ENCODE measurements at places on chromosomes 1 and 21.
A peak's percentile ranks its signal among the peaks of the same experiment; 100 is the strongest.

GRCh38 chr21:41966872-41967621 is 13.2 kb upstream of the C2CD2 start:
- no peak for DNase-seq

- DNase-seq, result no peak
Measured at GRCh38 chr1:213690341-213690917, 297.3 kb upstream of the PROX1 start.

DNA sequence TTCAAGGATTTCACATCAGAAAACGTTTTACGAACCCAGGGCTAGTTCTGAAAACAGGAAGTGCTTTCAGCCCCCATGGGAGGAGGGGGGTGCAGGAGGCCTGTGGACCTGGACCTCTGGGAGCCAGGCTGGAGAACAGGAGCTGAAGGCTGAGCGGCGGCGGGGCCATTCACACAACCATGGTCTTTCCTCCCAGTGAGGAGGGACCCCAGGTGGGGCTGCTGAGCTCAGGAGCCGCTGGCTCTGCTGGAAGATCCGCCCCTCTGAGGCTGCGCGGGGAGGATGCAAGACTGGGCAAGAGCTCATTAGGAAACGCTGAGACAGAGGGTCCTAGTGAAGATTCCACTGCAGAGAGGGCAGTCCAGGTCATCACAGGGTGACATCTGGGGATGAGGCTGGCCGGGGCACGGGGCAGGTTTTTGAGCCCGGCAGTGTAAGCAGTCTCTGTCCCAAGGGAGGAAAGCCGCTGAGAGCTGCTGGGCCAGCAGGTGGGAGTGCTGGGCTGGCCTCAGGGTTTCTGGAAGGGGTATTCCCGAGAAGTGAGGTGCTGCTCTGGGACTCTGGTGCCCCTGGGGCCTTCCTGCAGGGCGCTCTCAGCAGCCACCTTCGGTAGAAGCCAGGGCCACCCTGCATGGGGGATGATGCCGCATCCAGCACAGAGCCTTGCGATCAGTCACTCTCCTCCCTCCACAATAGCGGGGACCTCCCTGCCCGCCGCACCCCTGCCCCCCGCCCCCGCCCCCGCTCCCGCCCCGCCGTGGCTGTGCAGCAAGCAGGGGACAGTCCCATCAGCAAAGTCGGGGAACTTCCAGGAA is 7.5 kb downstream of the MX2 start:
- no peak for DNase-seq

DNA sequence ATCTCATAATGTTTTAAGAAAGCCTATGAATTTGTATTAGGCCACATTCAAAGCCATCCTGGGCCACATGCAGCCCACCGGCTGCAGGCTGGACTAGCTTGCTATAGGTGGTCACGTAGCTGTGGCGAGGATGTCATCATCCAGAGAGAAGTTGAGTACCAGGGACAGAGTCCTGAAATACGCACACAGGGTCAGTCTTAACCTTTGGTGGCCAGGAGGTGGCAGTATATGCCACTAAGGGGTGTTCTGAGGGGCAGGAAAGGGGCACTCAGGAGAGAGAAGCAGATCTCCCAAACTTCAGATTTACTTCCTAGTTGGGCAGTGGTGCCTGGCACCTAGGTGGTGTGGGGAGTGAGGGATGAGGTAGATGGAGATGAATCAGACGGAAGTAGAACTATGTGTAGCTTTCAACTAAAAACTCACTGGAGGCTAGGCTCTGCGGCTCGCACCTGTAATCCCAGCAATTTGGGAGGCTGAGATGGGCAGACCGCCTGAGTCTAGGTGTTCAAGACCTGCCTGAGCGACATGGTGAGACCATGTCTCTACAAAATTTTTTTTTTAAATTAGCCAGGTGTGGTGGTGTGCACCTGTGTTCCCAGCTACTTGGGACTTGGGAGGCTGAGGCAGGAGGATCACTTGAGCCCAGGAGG is 16.3 kb upstream of the CDK18 start:
- peak; percentile 86 for DNase-seq

DNA sequence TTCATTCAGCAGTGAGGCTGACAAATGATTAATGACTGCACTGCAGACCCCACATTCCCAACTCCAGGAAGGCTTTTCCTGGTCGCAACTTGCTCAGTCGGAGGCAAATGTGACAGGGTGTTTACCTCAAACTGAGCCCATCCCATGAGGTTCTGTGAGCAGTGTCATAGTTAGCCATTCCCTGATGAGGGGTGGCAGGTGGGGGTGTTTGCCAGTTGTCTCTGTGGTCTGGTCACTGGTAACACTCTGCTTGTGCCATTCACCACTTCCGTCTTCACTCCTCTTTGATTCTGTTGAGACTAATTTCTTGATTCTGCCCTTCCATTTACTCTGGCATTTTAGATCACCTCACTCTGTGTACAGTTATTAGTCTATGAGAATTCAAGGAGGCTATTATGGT is 73.5 kb downstream of the NOS1AP start:
- no peak for DNase-seq

GRCh38 chr1:15867288-15867687 is 19.8 kb downstream of the SPEN start:
- no peak for DNase-seq

DNA sequence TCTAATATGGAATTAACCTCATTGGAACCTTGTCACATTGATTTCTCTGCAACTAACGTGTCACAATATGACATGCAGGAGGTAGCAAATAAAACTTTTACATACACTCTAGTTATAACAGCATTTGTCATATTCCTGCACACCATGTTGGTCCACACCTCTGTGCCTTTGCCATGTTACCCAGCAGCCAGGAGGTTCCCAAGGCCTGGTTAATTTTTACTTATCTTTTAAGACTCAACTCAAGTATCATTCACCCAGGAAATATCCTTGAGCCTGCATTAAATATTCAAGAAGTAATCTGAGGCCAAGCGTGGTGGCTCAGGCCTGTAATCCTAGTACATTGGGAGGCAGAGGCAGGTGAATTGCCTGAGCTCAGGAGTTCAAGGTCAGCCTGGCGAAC is 447.2 kb upstream of the NR5A2 start:
- DNase-seq, result no peak

GRCh38 chr1:200258447-200259375 is 151.1 kb downstream of the ZNF281 start:
- DNase-seq, result peak; percentile 70

DNA sequence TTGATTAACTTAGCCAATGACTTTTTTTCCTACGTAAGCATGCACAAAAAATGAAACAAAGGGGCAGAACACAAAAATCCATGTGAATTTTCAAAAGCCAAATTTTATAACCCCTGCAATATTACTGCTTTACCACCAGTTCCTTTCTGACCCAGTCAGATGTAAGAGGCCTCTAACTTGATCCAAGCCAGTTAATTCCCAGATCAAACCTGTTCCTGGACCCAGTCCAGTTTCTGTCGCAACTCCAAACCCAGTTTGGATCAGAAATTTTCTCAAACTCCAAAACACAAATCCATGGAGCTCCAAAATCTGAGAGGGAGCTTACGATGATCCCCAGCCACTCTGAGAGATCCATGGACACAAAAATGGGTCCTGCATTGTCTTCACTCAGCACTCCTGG is 7.8 kb upstream of the ZYG11A start:
- DNase-seq, result no peak

DNA sequence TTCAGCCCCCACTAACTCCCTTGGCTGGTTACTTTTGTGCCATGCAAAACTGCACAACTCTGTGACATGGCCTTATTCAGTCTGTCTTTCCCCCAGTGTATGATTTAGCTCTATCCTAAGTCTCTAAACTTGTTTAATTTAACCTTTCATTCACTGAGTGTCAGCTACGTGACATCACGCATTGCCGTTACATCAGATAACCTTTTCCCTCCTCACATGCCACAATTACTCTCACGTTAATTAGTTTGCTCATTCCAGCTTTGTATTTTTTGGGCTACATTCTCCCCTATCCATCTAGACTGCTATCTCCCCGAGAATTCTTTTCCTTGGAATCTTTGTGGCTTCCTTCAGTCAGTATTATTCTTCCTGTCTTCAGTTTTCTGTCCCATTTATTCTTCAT is 29.4 kb upstream of the TMCO2 start:
- DNase-seq, result no peak

- no peak for DNase-seq
Measured at GRCh38 chr1:110059133-110059863, 11.2 kb downstream of the ALX3 start.

DNA sequence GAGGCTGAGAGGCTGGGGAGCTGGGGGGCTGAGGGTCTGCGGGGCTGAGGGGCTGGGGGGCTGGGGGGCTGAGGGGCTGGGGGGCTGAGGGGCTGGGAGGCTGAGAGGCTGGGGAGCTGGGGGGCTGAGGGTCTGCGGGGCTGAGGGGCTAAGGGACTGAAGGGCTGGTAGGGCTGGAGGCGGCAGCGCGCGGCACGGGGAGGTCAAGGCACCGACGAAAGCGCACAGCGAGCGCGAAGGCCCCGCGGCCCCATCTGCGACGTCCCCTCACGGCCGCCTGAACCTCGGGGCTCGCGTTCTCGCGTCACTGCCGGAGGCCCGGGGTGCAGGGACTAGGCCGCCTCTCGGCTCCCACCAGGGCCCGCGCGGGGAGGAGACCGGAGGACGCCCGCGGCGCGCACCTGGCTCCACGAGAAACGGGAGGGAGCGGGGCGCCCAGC is 356 bp downstream of the INTS11 start:
- no peak for DNase-seq

GRCh38 chr1:17636612-17637011 is 97.1 kb downstream of the ARHGEF10L start:
- no peak for DNase-seq

- no peak for DNase-seq
Measured at GRCh38 chr1:179077396-179077795, 4.5 kb upstream of the TOR3A start.

GRCh38 chr1:46802901-46803574 is 4.2 kb downstream of the CYP4B1 start:
- no peak for DNase-seq

DNA sequence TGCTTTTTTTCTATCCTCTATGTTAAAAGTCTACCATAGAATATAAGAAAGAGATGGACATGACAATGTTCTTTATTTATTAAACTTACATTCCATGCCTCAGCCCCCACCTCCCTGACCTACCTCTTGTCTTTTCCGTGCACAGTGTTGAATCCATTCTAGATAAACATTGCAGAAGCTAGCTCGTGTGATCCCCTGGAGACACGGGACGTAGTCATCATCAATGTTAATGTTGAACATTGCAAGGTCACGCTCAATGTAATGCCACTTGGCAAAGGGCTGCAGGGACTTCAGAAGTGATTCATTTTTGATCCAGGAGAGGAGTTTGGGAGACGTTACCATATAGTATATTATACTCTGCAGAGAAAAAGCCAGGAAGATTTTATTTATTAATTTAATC is 66.4 kb downstream of the NTPCR start:
- DNase-seq, result no peak

DNA sequence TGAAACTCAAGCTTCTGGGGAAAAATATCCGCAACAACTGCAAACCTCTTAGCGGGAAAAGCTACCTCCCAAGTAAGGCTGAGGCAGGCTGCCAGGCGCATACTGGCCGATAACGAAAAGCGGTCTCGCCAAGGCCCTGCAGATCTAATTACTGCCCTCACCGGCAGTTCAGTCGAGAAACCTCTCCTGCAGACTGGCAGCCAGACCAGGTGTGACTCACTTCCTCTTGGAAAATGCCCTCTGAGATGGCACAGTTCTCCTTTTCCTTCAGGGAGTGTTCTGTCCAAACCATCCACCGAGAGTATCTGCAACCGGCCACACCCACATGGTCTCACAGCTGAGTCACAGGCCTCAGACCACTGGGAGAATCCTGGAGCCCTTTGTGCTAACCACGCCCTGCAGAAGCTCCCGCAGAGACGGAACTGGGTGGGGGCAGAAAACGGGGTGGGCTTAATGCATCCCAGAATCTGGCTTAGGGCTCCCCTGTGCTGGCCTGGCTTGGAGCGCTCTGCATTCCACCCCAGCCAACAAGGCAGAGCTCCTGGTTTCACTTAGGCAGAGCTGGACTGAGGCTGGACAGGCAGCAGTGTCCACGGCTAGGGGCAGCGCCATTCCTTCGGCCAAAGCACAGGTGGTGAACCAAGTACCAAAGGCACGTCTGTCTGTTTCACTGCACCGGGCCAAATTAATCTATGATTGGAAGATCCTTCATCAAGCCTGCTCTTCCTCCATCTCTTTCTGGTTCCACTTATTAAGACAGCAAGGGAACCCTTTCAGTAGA is 1.2 kb downstream of the S100A10 start:
- DNase-seq, result peak; percentile 55

- DNase-seq, result no peak
Measured at GRCh38 chr1:22784317-22784716, 73.7 kb downstream of the EPHB2 start.

DNA sequence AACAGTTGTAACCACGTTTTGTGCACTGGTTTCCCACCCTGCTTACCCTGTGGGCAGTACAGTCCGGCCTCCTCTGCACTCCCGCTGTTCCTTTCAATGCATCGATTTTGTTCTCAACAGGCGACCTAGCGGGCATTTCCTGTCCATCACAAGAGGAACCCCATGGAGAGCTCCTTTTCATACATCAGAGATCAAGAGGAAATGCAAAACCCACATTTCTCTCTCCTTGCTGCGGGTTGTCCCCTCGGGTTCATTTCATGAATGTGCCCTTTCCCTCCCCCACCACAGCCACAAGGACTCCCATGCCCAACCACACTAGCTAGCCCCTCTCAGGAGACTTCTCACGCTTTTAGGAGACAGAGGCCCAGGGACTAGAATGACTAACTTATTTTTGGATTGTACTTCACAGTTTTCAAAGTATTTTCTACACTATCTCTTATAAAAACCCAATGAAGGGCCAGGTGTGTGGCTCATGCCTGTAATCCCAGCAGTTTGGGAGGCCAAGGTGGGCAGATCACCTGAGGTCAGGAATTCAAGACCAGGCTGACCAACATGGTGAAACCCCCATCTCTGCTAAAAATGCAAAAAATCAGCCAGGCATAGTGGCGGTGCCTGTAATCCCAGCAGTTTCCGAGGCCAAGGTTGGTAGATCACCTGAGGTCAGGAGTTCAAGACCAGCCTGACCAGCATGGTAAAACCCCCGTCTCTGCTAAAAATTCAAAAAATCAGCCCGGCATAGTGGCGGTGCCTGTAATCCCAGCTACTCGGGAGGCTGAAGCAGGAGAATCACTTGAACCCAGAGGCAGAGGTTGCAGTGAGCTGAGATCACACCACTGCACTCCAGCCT is 18.4 kb downstream of the ATP1A4 start:
- DNase-seq, result no peak

- no peak for DNase-seq
Measured at GRCh38 chr1:5597991-5598823, 394.0 kb downstream of the NPHP4 start.

DNA sequence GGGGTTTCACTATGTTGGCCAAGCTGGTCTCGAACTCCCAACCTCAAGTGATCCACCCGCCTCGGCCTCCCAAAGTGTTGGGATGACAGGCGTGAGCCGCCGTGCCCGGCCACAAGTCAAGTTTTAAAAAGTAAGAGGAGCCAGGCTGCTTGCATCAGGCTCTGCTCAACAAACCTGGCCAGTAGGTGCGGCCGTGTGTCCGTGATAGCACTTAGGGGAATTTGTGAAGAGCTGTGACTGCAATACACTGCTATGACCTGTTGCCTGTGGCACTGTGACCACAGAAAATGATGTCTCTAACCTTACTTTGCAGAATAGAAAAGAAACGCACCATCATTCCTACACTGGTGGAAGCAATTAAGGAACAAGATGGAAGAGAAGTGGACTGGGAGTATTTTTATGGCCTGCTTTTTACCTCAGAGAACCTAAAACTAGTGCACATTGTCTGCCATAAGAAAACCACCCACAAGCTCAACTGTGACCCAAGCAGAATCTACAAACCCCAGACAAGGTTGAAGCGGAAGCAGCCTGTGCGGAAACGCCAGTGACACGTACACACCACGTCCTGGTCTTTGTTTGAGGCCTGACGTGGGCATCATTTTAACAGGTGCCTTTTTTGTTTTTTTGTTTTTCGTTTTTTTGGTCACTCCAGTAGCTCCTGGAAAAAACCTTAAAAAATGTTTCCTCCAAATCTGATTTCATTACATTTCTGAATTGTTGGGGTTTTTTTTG is 16.7 kb downstream of the C1orf174 start:
- DNase-seq, result no peak

All from HEK293T (cell line).